ENCODE measurements at places on chromosomes 11 and 22. TPM values are rescaled to one million over a fixed set of nuclear protein-coding genes. Genes with fewer than 3 reads are reported as not detected.

The KCNQ1 gene
- total RNA-seq: not detected

The HBB gene
- total RNA-seq: not detected

The PKNOX2 gene
- 1.2 TPM for total RNA-seq

The C22orf42 gene
- total RNA-seq: not detected

The P4HA3 gene
- 8.7 TPM for total RNA-seq

The PLEKHB1 gene
- total RNA-seq: 0.36 TPM

The APOBEC3B gene
- total RNA-seq: 0.36 TPM

The MYOD1 gene
- not detected for total RNA-seq

The UBQLN3 gene
- under 0.01 TPM for total RNA-seq

The DDX6 gene
- total RNA-seq: 116 TPM

The PHLDB1 gene
- 96.3 TPM for total RNA-seq

The NECTIN1 gene
- 4.1 TPM for total RNA-seq

The SLC1A2 gene
- total RNA-seq: 0.72 TPM

The OR10D3 gene
- not detected for total RNA-seq

The INS gene
- not detected for total RNA-seq

The RCOR2 gene
- under 0.01 TPM for total RNA-seq

The CASP1 gene
- total RNA-seq: 13.6 TPM

The NELL1 gene
- not detected for total RNA-seq

The KBTBD4 gene
- total RNA-seq: 26.8 TPM

The FAM111B gene
- 0.72 TPM for total RNA-seq

The SLC22A12 gene
- total RNA-seq: not detected

The CARD18 gene
- not detected for total RNA-seq

The MYO7A gene
- total RNA-seq: under 0.01 TPM

The LMO2 gene
- total RNA-seq: 2.1 TPM

The NCF4 gene
- 0.36 TPM for total RNA-seq

The RASD2 gene
- under 0.01 TPM for total RNA-seq
